Stimulated activated CD8-positive, alpha-beta memory T cell treated with anti-CD3 and anti-CD28 coated beads, Interleukin-12 subunit alpha, Interleukin-12 subunit beta, amount 100 ng/mL, for 4 hours (primary cell): ENCODE measurements at places on chromosomes 4 and X.

DNA sequence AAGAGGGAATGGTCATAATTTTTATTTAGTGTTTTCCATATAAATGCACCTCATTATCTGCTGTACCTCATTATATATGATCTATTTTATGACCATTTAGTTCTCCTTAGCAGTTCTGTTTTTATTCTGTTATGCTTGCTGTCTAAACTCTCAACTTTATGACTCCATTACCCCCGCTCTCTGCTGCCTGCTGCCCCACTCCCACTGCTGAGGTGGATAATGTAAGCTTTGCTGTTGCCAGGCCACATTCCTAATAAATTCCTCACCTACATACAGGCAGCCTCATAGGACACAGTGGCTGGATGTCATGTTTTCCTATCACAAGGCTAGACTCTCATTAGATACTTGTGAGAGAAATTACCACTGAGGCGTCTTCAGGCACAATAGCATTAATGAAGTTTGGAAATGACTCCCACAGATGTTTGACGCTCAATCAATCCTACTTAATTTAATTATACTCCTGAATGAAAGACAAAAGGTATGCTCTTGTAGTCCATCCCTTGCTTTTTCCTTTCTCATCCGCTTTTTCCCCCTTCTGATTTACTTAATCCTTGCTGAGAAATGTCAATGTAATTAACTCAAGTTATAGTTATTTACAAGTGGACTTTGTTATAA, 497.5 kb upstream of the IGFBP7 start:
- no peak for DNase-seq

GRCh38 chr4:10758906-10759305, 74.3 kb upstream of the CLNK start:
- DNase-seq = no peak

GRCh38 chrX:65928522-65928921, 111.4 kb downstream of the VSIG4 start:
- DNase-seq = no peak

GRCh38 chr4:123819362-123820035, 422.9 kb downstream of the SPRY1 start:
- DNase-seq = no peak

DNA sequence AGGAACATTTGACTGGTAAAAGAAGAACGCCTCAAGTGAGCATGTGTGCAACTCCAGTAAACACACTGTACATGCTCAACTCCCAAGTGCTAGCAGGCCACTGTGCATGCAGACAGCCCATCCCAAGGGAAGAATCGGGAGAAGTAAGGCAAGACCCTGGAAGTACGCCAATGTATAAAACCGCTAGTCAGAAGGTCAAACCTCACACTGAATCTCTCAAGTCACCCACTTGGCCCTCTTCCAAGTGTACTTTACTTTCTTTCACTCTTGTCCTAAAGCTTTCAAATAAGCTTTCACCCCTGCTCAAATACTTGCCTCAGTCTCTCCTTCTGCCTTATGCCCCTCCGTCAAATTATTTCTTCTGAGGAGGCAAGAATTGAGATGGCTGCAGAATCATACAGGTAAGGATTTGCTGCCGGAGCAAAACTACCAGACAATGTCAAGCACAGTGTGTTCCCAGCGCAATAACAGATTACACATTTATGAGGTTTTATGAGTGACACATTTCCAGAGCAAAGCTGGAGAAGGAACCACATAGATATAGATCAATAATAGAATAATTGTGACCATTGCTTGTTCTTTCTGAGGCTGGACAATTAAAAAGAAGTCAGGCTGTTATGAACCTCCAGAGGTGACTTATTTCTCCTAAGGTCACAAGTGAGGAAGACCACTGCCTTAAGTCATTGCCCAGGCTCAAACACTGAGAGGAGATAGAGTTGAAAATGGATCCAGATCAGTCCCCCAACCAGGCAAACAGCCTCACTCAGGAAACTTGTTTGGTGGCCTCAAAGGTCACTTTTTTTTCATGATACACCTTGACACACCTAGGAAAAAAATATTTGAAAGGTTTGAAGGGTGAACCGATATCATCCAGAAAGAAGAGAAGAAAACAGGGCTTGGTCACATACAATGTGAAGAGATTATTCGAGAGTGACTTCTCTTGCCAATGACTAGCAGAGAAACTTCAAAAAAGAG, 26.3 kb downstream of the CXCL1 start:
- no peak for DNase-seq

DNA sequence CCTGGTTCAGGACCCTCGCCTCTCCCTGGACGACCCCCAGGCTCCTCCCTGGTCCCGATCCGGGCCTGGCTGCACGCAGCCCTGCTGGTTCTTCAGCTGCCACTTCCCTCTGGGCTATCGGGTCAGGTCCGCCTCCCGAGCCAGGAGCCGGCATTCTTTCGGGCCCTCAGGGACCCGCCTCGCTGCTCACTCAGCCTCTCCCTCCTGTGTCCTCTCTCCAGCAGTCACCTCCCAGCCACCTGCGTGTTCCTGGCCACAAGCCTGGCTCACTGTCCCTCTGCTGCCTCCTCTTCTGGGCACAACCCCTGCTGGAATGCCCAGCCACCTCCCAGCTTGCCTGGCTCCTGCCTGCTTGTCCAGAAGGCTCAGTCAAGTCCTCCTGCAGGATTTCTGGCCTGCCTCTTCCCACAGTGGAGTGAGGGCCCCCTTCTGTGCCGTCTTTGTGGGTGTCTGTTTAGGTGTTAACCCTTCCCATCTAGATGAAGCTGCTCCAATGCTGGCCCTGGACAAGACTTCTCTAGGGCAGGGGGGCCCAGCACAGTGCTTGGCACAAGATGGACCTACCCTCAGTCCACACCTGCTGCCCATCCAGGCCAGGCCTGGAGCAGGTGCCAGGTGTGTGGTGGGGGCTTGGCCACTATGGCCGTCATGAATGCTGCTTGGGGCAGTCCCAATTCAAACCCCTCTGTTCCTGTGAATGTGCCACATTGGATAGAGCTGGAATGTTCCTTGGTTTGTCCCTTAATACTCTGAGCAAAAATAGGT, 2.2 kb downstream of the WFS1 start:
- DNase-seq = no peak

DNA sequence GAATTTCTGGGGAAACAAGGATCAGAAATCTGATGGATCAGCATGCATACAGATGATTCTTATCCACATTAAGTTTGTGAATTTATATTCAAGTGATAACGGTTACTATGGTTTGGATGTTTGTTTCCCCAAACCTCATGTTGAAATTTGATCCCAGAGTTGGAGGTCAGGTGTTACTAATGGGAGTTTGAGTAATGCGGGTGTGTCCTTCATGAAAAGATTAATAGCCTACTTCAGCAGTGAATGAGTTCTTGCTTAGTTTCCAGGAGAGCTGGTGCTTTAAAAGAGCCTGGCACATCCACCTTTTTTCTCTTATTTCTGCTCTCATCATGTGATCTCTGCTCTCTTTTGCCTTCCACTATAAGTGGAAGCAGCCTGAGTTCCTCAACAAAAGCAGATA, 712.4 kb downstream of the IL1RAPL1 start:
- no peak for DNase-seq

- DNase-seq = no peak
These were observed 353.2 kb upstream of the MAGEB2 start for GRCh38 chrX:29862126-29862677.

DNA sequence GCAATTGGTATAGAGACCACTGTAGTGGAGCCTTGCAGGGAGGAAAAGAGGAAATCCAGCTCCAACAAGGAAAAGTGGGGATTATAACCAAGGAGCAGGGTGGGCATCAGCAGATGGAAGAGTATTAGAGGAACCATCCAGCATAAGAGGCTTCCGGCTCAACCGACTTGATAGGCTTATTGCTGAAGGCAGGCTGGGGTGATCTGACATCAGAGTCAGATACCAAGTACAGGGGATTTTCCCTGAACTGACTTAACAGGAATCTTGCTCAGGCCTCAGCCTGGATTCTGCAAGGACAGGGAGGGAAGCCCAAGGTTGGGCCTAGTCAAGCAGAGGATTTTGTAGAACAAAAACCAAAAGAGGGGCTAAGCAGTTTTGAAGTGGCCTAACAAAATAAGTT, 129.6 kb downstream of the DCLK2 start:
- no peak for DNase-seq

GRCh38 chr4:45778514-45778913, 345.3 kb downstream of the GABRG1 start:
- DNase-seq = no peak
